ENCODE measurements at places on chromosomes 5 and 9.
A peak's percentile ranks its signal among the peaks of the same experiment; 100 is the strongest.

- no peak for DNase-seq
Observed at GRCh38 chr9:26324786-26325443, 567.7 kb downstream of the CAAP1 start.

- DNase-seq, result no peak
Observed at GRCh38 chr5:179974246-179974945, 66.7 kb upstream of the TBC1D9B start.

GRCh38 chr5:151638619-151639018 is 47.5 kb upstream of the FAT2 start:
- no peak for DNase-seq

- DNase-seq, result no peak
Observed at GRCh38 chr5:172872997-172873491, 39.0 kb downstream of the ERGIC1 start.

- no peak for DNase-seq
Observed at GRCh38 chr5:41524174-41524573, 13.8 kb upstream of the PLCXD3 start.

DNA sequence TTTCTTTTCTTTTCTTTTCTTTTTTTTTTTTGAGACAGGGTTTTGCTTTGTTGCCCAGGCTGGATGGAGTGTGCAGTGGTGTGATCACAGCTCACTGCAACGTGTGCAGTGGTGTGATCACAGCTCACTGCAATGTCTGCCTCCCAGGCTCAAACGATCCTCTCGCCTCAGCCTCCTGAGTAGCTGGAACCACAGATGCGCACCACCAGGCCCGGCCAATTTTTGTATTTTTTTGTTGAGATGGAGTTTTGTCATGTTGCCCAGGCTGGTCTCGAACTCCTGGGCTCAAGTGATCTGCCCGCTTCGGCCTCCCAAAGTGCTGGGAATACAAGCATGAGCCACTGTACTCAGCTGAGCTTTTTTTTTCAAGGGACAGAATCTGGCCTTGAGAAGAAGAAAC is 36.8 kb upstream of the TJP2 start:
- DNase-seq, result no peak

DNA sequence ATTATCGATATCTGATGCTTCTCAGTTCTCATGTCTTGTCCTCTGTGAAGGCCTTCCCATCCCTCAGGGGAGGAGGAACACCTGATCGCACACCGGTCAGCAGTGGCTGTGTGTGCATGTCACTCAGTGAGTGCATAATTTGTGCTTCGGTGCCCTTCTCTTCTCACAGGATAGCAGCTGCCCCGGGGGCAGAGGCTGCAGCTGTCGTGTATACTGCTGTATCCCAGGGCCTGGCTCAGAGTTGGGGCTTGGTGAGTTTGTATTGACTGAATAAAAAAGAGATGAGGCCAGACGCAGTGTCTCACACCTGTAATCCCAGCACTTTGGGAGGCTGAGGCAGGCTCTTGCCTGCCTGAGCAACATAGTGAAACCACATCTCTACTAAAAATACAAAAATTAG is 49.7 kb upstream of the NCS1 start:
- DNase-seq, result no peak

- DNase-seq, result no peak
Observed at GRCh38 chr5:158677470-158677838, 422.3 kb downstream of the EBF1 start.

DNA sequence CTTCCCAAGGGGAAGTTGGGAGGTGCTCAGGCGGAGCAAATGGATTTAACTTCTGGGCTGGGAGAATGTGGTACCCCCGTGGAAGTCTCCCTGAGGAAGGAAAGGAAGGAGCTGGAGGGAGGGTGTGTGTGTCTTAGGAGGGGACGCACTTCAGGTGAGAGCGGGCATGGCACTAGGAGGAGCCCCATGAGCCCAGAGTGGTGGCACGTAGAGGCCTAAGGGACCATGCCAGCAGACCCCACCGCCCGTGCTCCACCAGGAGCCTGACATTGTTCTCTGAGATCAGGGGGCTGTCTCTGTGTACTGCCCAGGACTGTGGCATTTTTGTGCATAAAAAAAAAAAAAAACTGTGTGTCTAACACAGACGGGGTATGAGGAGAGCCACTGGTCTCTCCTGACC is 18.5 kb upstream of the AHRR start:
- no peak for DNase-seq

GRCh38 chr5:122155546-122155945 is 26.2 kb downstream of the ZNF474 start:
- no peak for DNase-seq

GRCh38 chr9:116156621-116157314 is 3.2 kb downstream of the PAPPA start:
- no peak for DNase-seq

- DNase-seq, result no peak
Observed at GRCh38 chr9:103707181-103707580, 386.9 kb upstream of the SMC2 start.

GRCh38 chr5:150133581-150134197 is 22.0 kb downstream of the PDGFRB start:
- no peak for DNase-seq

GRCh38 chr5:116046261-116046660 is 14.0 kb downstream of the ARL14EPL start:
- DNase-seq, result no peak

GRCh38 chr5:157983906-157984551 is 125.1 kb upstream of the CLINT1 start:
- DNase-seq, result no peak

DNA sequence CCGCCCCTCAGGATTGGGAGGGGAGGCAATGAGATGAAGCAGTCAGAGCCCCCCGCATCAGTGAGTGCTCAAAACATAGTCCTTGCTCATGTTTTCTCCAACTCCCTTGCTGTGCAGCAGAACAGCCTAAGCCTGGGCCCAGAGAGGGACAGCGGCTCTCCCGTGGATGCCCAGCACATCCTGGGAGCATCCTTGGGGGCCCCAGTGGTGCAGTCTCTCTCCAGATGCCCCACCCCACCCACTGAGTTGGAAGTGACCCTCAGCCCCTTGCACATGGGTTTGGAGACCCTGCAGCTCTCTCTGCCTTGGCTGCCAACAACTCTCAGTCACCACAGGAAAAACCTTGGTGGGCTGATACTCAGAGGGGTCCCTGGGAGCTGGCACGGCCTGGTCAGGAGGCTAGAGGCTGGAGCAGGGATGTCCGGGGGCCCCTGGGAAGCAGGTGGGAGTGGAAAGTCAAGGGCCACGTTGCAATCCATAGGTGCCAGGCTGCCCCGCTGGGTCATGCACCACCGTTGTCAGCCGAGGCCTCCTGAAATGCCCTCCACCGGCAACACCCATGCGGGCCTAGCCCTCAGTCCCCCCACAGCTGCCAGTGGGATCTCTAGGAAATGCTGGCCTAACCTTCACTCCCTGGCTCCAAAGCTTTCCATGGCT is 242.5 kb downstream of the PBX3 start:
- no peak for DNase-seq

GRCh38 chr5:83482961-83483360 is 11.4 kb downstream of the VCAN start:
- no peak for DNase-seq

DNA sequence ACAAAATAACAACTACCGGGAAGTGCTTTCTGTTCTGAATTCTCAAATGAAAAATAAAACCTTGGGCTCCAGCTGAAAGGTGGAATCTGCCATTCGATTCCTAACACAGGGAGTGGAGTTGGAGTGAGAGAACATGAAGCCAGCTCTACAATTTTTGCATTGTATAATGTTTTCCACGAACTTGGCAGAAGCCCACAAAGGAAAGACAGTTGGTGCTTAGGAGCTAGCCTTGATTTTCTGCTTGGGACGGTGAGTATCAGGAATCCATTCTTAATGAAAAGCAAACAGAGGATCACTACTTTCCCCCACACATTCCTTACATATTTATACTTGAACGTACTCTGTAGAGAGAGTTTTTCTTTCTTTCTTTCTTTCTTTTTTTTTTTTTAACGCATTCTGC is 74.2 kb upstream of the FBXL7 start:
- DNase-seq, result no peak

DNA sequence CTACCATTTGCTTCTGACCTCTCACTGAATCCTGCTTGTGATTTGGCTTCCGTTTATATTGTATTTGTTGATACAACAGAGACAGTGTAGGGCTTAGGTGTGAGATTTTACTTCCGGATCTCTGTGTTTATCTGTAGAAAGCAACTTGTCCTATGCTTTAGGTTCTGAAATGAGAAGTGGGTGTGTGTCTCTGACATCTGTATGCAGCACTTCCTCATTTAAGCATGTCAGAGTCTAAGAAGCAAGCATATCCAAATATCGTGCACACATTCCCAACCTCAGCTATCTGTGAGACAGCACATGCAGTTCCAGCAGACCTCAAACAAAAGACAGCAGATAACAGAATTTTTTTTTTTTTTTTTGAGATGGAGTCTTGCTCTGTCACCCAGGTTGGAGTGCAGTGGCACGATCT is 16.3 kb downstream of the KLF9 start:
- DNase-seq, result no peak

DNA sequence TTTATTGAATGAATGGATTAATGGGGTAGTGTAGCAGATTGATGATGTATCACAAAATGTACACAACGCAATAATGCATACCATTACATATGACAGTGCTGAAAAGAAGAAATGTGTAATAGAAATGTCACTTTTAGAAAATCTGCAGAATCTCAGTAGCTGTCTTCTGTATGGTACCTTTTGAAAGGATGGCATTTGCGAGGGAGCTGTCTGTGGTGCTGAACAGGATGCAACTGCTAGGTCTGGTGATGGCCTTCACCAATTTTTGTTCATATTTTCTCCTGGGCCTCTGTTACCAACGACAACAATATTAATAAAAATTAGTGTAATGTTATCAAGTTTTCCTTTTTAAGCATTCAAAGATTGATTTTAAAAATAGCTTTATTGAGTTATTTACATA is 36.2 kb upstream of the OTULIN start:
- peak; percentile 31 for DNase-seq

DNA sequence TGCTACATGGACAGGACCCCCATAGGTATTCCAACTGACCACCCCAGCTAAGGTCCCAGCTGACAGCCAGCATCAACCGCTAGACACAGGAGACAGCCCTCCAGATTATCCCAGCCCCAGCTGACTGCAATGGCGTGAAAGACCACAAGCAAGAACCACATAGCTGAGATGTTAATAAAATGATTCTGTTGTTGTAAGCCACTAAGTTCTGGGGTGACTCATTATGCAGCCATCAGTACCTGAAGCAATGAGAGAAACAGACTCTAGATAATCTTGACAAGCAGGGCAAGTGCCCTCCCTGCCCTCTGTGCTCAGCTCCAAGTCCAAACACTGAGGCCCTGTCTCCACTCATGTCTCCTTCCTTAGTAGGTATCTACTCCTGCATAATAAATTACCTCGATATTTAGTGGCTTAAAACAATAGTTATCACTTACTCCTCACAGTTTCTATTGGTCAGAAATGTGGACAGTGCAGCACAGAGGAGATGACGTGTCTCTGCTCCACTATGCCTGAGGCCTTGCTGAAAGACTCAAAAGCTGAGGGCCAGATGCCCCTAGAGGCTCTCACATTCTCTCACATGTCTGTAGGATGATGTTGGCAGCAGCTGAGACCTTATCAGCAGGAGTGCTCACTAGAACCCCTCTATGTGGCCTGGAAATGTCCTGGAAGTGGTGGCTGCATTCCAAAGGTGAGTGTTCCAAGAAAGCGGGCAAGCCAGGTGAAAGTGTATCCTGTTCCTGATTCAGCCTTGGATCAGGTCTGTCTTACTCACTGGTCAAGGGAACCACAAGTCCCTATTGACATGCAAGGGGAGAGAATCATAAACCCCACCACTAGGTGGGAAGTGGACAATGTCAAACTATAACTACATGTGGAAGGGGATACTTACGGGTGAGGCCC is 2.5 kb downstream of the MGAT1 start:
- no peak for DNase-seq

- no peak for DNase-seq
Observed at GRCh38 chr9:78609450-78609849, 312.5 kb downstream of the PSAT1 start.

- DNase-seq, result no peak
Observed at GRCh38 chr5:143674469-143674786, 137.5 kb upstream of the HMHB1 start.

DNA sequence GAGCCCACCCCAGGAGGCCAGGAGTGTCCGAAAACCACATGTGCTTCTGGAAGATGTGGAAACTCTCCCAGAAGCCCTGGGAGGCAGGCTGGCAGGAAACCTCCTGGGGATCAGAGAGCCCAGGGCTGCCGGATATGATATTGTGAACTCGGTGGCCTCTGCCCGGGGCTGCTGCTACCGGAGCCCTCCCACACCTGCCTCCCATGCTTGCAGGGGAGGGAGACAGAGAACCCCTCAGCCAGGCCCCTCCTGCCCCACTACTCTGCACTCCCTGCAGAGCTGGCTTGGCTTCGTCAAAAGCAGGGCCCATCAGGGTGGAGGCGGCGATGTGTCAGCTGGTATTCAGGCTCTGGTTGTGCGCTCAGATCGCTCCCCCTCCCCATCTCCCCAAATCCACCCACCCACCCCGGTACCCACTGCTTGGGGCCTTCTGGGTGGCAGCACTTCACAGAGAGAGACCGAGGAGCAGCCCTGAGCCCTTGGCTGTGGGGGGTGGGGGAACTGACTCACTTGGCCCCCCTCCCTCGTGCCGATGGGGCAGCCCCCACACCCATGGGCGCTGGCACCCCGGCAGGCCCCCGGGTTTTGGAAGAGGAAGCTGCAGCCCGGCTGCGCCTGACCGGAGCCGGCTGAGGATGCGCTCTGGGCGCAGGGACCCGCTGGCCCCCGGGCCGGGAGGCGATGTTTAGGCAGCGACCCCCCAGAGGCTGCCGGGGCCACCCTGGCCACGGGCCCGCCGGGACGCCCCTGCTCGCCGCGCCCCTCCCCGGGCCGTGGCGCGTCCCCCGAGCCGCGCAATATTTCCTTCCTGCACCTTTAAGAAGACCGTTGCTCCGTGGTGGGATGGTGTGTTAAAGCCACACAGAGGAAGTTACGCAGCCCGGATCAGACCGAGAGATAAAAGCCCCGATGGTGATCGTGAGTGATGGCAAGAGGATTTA is 786 bp upstream of the NTNG2 start:
- peak; percentile 31 for DNase-seq

GRCh38 chr5:79936002-79936645 is 54.9 kb downstream of the MTX3 start:
- no peak for DNase-seq

GRCh38 chr5:133663397-133664054 is 51.2 kb upstream of the FSTL4 start:
- no peak for DNase-seq

DNA sequence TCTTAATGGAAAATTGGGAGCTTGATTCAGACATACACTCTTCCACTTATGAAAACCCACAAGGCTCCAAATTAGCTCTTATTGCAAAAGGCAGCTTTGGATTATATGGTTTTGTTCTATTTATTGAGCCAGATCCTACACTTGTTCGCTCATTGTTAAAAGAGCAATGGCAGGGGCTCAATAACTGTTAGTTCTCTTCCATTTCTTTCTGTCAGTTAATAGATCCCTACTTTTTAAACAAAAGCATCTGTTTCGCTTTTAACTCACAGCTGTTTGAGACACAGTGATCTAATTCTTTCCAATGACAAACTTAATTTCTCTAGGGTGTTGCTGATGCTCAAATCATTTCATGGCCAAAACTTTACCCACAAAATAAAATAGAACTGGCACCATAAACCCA is 11.7 kb downstream of the C5 start:
- DNase-seq, result no peak

GRCh38 chr5:96226941-96227552 is 206.0 kb downstream of the PCSK1 start:
- no peak for DNase-seq

All from stimulated activated CD8-positive, alpha-beta memory T cell treated with anti-CD3 and anti-CD28 coated beads, Interleukin-7, amount 100 ng/mL, for 1 hour (primary cell).